Activated CD4-positive, alpha-beta T cell treated with anti-CD3 and anti-CD28 coated beads, Interleukin-2, amount 50 U/mL, for 16 hours (primary cell): ENCODE measurements at places on chromosomes 3 and 15.

DNA sequence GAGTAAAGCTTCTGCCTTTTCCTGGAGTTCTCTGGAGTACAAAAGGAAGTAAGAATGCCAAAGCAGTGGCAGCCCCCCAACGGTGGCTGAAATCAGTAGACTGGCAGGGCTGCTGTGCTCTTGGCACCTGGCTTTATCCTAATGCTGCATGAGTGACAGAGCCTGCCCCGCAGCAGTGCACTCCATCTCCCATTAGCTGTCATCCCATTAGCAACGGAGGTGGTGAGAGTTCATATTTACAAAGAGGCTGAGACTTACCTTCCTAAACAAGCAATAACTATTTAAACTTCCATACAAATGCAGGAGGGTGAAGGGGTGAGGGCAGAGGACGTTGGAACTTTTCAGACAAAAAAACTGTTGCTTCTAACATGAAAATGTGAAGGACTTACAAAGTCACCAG lies 51.9 kb downstream of the SERPINI1 start:
- no peak for DNase-seq

DNA sequence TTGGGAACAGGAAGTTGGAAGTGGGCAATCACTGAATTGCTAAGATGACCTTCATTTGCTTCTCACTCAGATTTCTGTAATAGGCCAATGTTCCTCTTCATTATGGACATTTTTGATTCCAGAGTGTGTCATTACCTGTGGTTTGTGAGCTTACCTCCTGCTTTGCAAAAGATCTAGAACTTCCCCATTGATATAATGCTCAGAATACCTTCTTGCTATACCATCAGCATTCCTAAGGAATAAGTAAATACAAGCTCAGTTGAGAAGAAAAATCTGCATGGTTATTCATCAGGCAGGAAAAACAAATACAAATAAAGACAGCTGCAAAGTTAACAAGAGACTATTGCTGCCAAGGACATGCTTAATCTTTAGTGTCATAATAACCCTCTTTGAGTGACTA lies 5.6 kb upstream of the RPL14 start:
- DNase-seq = no peak

- DNase-seq = peak; percentile 52
Observed at GRCh38 chr3:29280404-29281093, at the start of gene RBMS3. Gene RBMS3, plus strand, starts transcription at chr3:29281071.

DNA sequence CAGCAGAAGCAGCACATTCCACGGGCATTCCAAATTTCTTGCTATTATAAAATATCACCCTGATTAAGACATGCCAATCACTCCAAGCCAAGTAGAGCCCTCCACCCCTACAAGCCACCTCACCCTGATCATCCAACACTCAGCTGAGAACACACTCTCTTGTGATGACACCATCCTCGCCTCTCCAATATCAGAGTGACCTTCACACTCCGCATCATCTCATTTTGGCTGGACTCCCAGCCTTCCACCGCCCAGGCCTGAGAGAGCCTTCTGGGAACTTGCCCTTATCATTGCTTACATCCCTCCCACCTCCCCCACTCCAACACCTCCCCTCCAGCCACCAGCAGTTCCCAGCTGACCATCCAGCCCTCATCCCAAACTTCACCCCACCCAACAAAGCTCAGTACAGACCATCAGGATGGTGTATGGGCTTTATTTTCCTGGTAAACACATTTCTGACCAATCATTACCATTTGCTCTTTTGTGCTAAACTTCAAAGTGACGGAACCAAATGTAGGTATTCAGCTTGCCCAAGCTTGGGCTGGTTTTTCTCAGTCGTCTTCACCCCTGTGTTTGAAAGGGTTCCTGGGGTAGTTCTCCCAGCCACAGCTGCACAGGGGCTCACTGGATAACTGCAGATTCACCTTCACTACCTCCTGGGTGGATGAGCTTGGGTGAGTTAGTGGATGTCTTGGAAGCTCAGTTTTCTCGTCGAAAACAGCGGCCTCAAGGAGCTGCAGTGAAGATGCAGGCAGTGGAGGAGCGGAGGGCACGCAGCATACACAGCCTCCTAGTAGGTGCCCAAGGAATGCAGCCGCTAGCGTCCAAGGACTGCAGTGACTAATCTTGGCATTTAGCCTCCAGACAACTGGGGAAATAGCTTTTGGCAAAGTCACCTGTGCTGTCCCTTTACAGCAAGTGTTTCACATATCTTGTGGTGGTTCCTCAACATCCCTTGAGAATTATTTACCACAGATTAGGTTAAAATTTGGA lies 115.1 kb downstream of the LIPC start:
- DNase-seq = no peak

GRCh38 chr3:43790476-43790875 lies 99.7 kb downstream of the ABHD5 start:
- no peak for DNase-seq

DNA sequence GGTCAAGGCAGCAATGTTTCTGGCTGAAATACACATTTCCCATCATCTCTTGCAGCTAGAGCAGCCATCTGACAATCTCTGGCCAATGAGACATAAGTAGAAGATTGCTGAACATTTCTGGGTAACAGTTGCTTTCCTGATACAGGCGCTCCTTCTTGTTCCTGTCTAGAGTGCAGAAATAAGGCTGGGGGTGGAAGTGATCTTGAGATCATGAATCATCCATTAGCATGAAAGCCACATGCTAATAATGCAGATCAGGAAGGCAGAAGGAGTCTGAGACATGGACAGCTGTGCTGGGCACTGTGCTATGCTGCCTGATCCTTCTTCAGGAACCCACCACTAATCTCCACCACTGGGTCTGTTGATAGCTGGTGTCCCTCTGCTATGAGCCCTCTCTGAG lies 14.8 kb upstream of the TMEM108 start:
- DNase-seq = no peak

- peak; percentile 38 for DNase-seq
Observed at GRCh38 chr3:107910713-107911259, 180.0 kb downstream of the CD47 start.

- peak; percentile 11 for DNase-seq
Observed at GRCh38 chr3:101195951-101196713, 124.2 kb downstream of the IMPG2 start.

DNA sequence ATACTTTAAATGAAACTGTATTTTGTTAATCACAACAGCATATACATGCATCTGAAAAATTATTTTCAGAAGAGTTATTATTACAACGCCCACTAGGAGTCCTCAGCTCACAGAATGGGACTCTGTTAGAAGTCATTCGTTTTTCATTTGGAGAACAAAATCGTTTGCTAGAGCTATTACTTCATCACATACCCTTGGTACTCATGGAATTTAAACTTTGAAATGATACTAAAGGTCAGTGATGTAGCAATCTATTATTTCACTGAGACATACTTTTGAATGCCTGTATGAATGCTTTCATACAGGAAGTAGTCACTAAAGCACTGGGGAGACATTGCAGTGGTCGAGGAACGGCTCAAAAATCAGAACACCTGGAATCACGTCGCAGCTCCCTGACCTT lies 198.1 kb downstream of the MBNL1 start:
- DNase-seq = peak; percentile 34

DNA sequence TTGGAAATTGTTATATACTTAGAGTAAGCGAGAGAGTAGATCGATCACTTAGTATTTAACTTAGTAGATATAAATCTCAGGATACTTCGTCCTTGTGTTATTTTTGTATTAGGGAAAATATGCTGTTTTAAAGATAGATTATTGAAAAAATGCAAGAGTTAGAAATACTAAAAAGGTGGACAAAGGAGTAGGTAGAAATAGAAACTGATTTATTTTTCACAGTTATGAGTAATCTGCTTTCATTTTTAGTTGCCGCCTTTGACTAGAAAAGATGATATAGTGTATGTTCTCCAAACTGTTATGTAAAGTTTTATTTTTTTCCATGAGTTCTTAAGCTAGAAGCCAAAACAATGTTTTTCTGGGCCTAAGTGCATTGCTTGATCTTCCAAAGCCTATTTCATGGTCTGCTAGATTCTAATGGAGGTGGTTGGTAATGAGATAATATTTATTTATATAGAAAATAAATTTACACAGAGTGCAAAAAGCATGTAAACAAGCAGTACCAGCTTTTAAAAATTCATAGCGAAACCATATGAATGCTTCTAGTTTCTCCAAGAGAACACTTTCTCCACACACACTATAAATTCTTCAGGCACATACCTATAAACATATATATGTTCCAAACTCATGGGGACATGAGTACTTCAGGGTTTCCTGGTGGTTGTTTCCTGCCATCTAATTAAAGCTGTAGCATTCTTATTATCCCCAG lies 61.1 kb downstream of the DIPK2A start:
- DNase-seq = peak; percentile 30

DNA sequence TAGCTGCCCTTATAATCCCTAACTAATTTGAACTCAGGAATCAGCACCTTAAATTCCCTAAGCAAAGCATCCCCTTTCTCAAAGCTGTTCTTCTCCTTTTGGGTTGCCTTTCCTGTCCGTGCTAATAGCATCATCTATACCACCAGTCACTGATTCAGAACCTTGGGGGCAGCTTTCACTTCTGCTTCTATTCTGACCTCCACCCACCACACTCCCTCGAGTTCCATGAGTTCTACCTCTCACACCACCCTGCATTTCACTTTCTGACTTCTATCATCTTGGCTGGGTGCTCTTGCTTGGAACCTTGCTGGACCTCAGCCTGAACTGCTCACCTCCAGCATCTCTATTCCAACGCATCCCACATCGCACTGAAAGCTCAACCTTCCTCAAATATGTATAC lies 55.4 kb upstream of the KCNMB2 start:
- DNase-seq = no peak

GRCh38 chr3:143672396-143673165 lies 175.7 kb downstream of the SLC9A9 start:
- no peak for DNase-seq

DNA sequence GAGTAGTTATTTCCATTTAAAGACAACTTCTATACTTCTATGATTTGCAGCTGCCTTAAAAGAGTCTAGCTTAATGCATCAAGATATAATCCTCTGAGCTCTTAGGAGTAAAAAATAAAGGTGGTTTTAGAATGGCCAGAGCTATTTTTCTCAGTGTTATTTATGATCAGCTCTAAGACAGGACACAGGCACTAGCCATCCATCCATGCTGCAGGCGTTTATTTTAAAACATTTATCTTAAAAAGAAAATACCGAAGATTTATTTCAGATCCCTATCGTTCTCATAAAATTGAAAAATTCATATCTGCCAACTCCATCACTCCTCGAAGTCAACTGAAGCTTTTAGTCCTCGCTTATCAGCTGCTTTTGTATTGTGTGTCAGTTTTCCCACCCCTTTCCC lies 243.5 kb downstream of the CLSTN2 start:
- no peak for DNase-seq

DNA sequence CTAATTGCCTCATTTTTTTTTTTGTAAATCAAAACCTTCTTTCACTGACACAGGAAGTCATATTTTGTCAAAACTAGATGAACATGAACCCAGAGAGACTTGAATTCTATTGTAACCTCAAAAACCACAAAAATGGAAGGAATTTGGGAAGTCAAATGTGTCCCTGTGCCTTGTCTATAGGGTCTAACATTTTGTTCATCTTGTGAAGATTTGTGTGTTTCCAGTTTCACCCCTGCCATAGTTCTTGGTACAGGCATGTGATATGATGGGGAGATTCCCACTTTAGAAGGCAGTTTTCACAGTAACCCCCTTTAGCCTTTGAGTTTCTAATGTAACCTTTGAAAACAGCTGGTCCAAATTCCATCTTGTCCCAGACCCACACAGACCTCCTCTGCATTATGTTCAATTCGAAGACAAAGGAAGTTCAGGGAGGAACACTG lies 318.5 kb upstream of the ADAMTS9 start:
- DNase-seq = no peak

- no peak for DNase-seq
Observed at GRCh38 chr3:35780800-35781199, 141.5 kb downstream of the ARPP21 start.

DNA sequence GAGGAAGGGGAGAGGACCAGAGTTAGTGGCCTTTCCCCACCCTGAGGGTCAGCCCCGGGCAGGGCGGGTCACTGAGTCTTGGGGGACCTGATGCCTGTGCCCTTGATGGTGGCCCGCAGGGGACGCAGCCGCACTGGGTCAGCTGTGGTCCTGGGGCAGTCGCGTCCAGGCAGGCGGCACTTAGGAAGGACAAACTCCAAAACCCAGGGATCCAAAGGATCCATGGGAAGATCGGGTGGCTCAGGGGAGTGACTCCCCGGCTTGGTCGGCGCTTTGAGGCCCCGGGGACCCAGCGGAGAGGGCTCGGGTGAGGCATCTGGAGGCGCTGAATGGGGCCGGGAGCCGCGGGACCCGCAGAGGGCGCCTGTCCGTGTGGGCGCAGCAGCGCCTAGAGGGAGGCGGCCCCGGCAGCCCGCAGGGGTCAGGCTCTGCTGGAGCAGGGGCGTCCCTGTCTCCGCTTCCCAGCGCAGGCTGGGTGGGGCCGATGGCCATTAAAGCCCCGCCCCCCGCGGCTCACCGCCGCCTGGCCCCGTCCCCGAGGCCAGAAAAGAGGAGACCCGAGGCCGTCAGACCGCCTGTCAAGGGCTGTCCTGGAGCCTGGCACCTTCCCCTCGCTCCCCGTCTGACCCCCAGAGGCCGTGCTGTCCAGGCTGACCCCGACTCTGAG lies 17.5 kb downstream of the CIDEC start:
- DNase-seq = no peak

GRCh38 chr3:28575100-28575745 lies 226.6 kb upstream of the AZI2 start:
- no peak for DNase-seq

GRCh38 chr3:193816656-193817311 lies 223.8 kb downstream of the OPA1 start:
- no peak for DNase-seq

DNA sequence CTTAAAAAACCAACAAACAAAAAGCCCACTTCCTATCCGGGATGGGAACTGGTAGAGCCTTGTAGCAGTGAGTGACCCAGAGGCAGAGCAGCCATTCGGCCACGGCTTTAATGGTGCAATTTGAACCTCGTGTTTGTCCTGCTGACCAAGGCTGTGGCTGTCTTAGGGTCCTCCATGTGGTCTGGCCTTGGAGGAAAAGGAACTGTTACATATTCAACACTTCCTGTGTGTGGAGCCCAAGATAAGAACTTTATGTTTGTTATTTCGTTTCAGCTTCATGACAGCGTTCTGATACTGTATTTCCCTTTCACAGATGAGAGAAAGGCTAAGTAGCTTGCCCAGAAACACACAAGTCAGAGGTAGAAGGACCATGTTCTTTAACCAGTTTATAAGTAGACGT lies 269.8 kb downstream of the SV2B start:
- no peak for DNase-seq

GRCh38 chr3:189053322-189053721 lies 118.4 kb upstream of the TPRG1 start:
- DNase-seq = no peak

- no peak for DNase-seq
Observed at GRCh38 chr15:95853350-95853749, 477.1 kb upstream of the NR2F2 start.

DNA sequence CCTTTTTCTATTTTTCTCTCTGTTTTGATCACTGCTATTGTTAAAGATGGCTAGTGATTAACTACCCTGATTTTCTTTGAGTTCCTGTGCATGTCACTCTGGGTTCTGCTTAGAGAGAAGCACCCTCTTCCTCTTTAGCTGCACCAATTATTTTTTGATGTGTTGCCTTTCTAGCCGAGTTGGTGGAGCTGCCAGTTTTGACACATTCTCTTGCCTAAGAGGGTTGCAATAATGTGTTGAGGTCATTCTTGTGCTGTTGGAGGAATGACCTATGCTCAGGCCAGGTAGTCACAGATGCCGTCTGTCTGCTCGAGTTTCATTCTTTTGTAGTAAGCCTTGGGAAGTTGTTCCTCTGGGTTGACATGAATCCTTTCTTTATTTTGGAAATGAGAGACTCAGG lies 84.6 kb upstream of the DPH6 start:
- no peak for DNase-seq
